Placental pericyte (primary cell): ENCODE measurements at places on chromosomes 11 and 22. TPM values are rescaled to one million over a fixed set of nuclear protein-coding genes. Genes with fewer than 3 reads are reported as not detected.

The UPB1 gene
- 0.14 and 0.22 TPM in 2 replicates for total RNA-seq

The HSPB2 gene
- total RNA-seq, result not detected in 2 replicates

The OLFML1 gene
- 0.44 and 0.72 TPM in 2 replicates for total RNA-seq

The DCPS gene
- 17.1 and 20.8 TPM in 2 replicates for total RNA-seq

The CLTCL1 gene
- total RNA-seq, result 12.7 and 15.3 TPM in 2 replicates

The MN1 gene
- 4.6 and 7.2 TPM in 2 replicates for total RNA-seq

The ACR gene
- total RNA-seq, result not detected in 2 replicates

The PVALB gene
- not detected in 2 replicates for total RNA-seq

The CFAP300 gene
- 2.9 and 5.9 TPM in 2 replicates for total RNA-seq

The TMPRSS4 gene
- total RNA-seq, result not detected in 2 replicates

The C11orf86 gene
- total RNA-seq, result not detected in 2 replicates

The BIRC3 gene
- total RNA-seq, result 2.4 and 4.4 TPM in 2 replicates

The ATF4 gene
- 202 and 1,291 TPM in 2 replicates for total RNA-seq

The ACAD8 gene
- total RNA-seq, result 18.6 and 22.3 TPM in 2 replicates

The PAMR1 gene
- total RNA-seq, result 185 and 340 TPM in 2 replicates

The LRRC10B gene
- total RNA-seq, result not detected in 2 replicates

The RFPL1 gene
- not detected in 2 replicates for total RNA-seq

The LGR4 gene
- total RNA-seq, result 7.7 and 18.5 TPM in 2 replicates

The SEZ6L gene
- not detected in 2 replicates for total RNA-seq

The ISX gene
- not detected in 2 replicates for total RNA-seq

The CARD16 gene
- total RNA-seq, result 25.9 and 29.8 TPM in 2 replicates

The P2RX6 gene
- total RNA-seq, result 2.6 and 7.2 TPM in 2 replicates

The MIOX gene
- 0.14 TPM in 1 of 2 replicates, not detected in the other for total RNA-seq

The HPX gene
- total RNA-seq, result 0.14 and 0.66 TPM in 2 replicates

The SHISA8 gene
- not detected in 2 replicates for total RNA-seq

The TXN2 gene
- 34.5 and 42.7 TPM in 2 replicates for total RNA-seq

The CLNS1A gene
- 83.9 and 152 TPM in 2 replicates for total RNA-seq

The CASP12 gene
- total RNA-seq, result 0.29 TPM in 1 of 2 replicates, not detected in the other

The COMMD9 gene
- total RNA-seq, result 39.2 and 44.0 TPM in 2 replicates

The DLG2 gene
- 0.44 and 1.1 TPM in 2 replicates for total RNA-seq
